Tibial artery (tissue), 4 donors: ENCODE measurements at places on chromosomes 5 and 9.

- H3K4me1 ChIP-seq: peaks cover 33% of the 10 kb centered on the region
- H3K4me3 ChIP-seq: no peak overlapping the region
- no peaks in the 10 kb centered on the region for H3K27me3 ChIP-seq
- H3K27ac ChIP-seq: no peak overlapping the region
- DNase-seq: no peak
Observed at GRCh38 chr9:37937366-37937765, 33.4 kb upstream of the SLC25A51 start.

- peak overlapping the region; percentile 95 for H3K27ac ChIP-seq
- peak overlapping the region; percentile 92 for H3K4me3 ChIP-seq
- H3K4me1 ChIP-seq: peaks cover 37% of the 10 kb centered on the region
- H3K36me3 ChIP-seq: no peaks in the 10 kb centered on the region
Observed at GRCh38 chr5:36875051-36875789, 1.3 kb upstream of the NIPBL start.

GRCh38 chr9:129162497-129163197 is 15.4 kb downstream of the IER5L start:
- H3K27ac ChIP-seq: no peak overlapping the region
- H3K4me1 ChIP-seq: no peaks in the 10 kb centered on the region
- no peak for DNase-seq
- no peaks in the 10 kb centered on the region for H3K27me3 ChIP-seq

DNA sequence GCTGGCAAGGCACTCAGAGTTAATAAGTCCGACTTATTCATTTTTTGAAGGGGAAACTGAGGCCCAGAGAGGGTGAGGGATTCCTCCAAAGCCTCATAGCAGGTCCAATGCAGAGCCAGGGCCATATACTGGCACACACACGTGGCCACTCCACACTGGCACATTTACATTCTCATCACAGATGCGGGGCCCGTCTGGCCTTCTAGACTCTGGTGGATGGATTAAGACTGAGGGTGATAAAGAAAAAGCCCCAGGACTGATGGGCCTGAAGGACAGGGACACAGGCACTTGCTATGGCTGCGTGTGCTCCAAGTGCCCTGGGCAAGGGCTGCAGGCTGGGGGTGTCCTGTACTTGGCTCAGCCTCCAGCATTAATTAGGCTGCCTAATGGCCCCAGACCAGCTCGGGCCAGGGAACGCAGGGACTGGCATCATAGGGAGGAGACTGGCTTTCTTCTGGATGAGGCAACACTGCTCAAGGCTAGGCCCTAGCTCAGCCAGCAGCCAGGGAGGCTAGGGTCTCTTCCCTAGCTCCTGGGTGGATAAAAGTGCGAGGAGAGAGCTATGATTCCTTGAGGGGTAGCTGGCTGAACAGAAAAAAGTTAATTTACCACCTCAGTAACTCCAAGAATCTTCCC is 28.5 kb upstream of the CSF1R start:
- peak; percentile 72 for DNase-seq
- H3K4me1 ChIP-seq: peaks cover 32% of the 10 kb centered on the region
- peak overlapping the region; percentile 82 for H3K27ac ChIP-seq
- H3K4me3 ChIP-seq: no peak overlapping the region

- H3K27ac ChIP-seq: no peak overlapping the region
- no peaks in the 10 kb centered on the region for H3K27me3 ChIP-seq
- no peak for DNase-seq
- no peaks in the 10 kb centered on the region for H3K4me1 ChIP-seq
Observed at GRCh38 chr5:63573380-63573779, 388.9 kb downstream of the HTR1A start.

GRCh38 chr5:91332267-91333045 is 50.7 kb downstream of the ARRDC3 start:
- H3K27me3 ChIP-seq: no peaks in the 10 kb centered on the region
- no peaks in the 10 kb centered on the region for H3K4me1 ChIP-seq
- no peak overlapping the region for H3K27ac ChIP-seq
- no peak overlapping the region for H3K4me3 ChIP-seq
- DNase-seq: no peak

- DNase-seq: no peak
- H3K36me3 ChIP-seq: no peaks in the 10 kb centered on the region
- peaks cover 5% of the 10 kb centered on the region for H3K4me1 ChIP-seq
- no peak overlapping the region for H3K27ac ChIP-seq
- H3K4me3 ChIP-seq: no peak overlapping the region
Observed at GRCh38 chr9:93828331-93829097, 126.6 kb downstream of the BARX1 start.
